ENCODE measurements at places on chromosomes 5 and 9.

- DNase-seq = no peak
Measured at GRCh38 chr5:140020601-140021177, 22.4 kb downstream of the NRG2 start.

DNA sequence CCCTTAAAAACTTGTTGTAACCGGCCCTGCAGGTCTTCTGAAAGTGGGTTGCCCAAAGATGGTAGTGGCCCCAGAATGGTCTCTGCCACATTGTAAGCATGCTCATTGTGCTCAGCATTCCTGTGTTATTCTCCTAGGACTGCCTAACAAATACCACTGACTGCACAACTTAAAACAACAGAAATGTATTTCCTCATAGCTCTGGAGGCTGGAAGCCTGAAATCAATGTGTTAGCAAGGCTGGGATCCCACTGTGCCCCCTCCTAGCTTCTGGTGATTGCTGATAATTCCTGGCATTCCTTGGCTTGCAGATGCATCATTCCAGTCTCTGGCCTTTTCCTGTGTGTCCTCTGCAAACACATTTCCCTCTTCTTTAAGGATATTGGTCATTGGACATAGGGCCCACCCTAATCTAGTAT, 3.4 kb upstream of the GCNT4 start:
- no peak for DNase-seq

GRCh38 chr9:3997492-3997891, 302.4 kb downstream of the GLIS3 start:
- no peak for DNase-seq

DNA sequence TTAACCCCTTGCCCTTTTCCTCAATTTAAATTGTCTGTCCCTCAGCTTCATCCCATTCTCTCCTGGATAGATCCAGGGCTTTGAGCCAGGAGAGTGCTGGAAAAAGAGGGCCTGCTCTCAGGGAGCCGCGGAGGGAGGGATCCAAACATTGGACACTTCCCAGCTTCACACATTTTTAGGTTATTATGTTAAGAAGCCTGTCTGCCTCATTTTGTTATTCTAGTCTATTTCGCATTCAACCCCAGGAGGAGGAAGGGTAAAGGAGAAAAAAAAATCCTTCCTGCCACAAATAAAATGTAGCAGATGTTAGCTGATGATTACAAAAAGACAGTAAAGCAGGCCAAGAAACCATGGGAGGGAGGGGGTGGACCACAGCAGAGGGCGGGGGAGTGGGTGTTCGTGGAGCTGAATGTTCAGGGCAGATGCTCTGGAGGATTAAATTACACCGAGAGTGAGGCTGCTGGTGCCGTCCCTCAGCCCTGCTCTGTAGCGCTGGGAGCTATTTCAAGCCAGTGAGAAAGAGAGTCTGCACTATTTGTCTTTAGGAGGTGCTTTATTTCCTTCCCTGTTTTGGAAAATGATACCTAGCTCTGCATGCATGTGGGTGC, 60.6 kb upstream of the ZFR start:
- peak; percentile 98 for DNase-seq

- DNase-seq = peak; percentile 94
Measured at GRCh38 chr5:132425009-132425937, 55.8 kb downstream of the SLC22A5 start.

- DNase-seq = peak; percentile 90
Measured at GRCh38 chr5:87541033-87541432, 128.3 kb upstream of the CCNH start.

DNA sequence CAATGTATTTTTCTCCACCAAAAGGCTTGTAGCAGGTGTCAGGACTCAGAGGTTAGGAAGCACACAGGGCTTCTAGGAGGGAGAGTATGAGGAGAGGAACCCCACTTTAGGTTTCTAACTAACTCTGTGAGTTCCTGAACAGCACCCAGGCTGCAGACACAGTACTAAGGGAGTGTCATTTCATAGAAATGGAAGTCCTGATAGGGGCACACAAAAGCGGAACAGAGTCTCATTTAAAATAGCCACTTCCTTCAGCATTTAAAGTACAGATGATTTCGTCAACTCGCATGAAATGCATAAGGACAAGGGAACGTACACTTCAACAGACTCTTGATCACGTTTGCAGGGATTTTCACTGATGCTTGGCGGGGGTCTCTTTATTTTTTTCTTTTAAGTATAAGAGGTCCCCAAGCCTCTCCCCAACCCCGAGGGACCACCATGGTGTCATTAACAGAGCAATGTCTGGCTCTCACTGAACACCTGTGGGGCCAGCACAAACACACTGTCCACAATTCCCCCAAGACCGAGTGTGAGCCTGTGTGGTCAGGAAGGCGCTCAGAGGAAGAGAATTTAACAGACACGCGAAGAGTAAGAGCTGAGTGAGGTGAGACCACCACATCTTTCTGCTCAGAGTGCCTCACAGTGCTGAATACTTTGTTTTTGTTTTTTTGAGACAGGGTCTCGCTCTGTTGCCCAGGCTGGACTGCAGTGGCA, 82.3 kb downstream of the SECISBP2 start:
- no peak for DNase-seq

DNA sequence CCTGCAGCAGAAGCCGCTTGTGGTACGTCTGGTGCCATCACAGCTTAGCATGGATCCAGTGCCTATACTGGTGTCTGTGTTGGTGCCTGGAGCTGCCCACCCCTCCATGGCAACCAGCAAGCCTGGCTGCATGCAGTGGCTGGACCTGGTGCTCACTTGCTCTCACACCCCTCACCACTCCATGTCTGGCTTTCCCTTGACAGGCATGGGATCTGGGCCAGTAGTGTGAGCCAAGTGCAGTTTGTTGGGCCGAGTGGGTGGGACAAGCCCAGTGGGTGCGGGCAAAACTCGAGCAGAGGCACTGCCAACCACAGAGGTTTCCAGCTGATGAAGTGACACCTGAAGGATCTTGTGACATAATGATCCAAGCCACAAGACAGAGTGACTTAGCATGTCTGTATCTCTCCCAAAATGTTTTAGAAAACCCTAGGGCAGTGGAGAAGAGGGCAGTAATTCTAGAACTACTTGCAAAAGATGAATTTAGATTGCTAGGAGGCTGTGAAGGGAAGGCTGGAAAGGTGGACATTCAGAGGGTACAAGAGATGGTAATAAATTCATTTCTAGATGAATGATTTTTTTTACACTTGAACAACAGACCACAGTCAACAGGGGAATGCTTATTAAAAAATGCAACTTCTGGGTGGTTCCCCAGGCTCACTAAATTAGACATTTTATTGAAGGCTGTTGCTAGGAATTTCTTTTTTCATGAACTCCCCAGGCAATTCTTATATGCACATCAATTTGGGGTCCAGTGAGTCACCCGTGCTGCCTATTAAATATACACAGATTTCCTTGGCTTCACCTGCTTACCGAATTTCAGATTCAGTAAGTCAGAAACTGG, 660.3 kb downstream of the TLR4 start:
- no peak for DNase-seq

DNA sequence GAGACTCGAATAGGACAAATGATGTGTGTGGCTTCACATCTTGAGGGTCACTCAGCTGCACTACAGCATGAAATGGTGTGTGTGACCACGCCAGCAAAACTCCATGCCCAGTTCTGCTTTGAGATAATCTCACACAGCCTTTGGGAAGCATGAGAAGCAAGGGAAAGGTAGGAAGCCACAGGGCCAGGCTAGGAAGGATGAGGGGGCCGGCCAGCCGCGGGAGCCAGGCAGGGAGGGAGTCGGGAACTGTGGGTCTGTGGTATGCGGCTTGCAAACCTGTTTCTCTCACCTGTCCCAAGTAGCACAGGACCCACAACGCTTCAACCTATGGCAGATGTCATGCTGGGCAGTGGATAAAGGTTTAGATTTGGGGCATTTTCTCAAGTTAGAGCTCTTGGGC, 142.0 kb downstream of the HSPA4 start:
- DNase-seq = no peak

DNA sequence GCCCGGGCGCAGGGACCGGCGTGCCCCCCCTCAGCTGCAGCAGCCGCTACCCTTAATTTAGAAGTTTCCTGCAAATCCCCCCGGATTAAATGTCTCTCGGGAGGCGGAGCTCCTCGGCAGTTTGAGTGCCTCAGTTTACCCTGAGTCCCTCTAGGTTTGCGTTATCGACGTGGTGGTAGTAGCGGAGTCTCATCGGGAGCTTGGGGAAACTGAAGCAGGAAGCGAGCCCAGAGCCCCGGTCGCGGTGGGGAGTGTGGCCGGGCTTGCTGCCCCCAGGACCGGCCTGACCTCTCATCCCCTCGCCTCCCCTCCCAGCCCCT, 529 bp upstream of the TPM2 start:
- no peak for DNase-seq

- DNase-seq = no peak
Measured at GRCh38 chr9:92737611-92738299, 26.9 kb downstream of the BICD2 start.

GRCh38 chr5:39608024-39608423, 183.2 kb upstream of the DAB2 start:
- DNase-seq = no peak

GRCh38 chr5:61894046-61894445, 412.0 kb upstream of the KIF2A start:
- DNase-seq = no peak

GRCh38 chr5:95191330-95191729, 93.6 kb downstream of the MCTP1 start:
- DNase-seq = no peak

DNA sequence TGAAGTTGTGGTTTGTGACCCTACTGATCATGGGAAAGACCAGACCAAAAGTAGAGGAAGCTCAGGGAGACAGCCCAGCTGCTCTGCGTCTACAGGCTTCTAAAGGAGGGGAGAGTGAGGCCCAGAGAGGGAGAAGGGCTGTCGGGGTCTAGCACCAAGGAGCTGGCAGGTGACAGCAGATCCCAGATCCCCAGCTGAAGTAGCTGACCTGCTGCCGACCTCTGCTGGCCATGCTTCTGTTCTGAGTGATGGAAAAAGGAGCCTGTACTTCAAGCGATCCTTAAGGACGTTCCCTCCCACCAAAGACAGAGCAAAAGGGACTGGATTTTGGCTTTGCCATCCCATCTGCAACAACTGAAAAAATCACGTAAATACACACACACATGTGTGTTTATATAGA, 22.7 kb upstream of the QSOX2 start:
- DNase-seq = peak; percentile 27

DNA sequence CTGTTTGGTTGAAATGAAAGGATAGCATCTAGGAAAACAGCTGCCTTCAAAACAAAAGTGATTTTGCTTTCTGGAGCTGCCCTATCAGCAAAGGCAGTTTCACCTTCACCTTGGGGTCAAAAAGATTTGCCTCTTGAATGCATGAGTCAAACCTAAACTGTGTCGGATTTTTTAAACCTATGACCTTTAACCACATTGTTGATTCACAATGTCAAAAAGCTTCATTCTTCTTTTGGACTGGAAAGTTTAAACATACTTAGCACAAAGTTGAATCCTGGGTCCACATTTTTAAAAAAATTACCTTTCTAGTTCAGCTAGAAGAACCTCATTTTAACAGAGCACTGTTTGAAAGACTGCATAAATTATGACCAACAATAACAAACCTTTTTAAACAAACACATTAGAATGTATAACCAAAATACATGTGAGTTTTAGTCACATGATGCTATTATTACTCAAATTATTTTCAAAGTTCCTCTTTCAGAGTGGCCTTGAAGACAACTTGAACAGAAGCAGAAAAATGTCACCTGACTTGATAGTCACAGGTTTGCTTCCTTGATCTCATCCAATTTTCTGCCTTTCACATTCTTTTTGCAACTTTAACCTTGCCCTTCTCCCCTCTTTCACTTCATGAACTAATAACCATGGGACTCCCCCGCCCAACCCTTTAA, 109.7 kb upstream of the LHFPL2 start:
- peak; percentile 90 for DNase-seq

DNA sequence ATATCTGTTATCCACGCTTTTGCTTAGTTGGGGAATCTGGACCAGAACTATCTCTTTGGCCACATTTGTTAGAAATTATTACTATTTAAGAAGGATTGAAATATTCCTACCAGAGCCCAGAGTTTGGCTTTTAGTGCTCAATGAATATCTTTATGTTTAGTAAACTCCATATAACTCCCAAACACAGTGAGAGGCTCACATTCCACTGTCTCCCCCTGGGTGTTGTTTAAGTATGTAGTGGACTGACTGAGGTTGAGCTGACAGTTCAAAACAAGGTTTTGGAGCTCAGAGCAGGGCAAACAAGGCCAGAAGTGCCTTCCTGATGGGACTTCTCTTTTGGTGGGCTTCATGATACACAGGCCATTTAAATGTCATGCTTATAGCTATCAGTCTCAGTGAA, 216.0 kb downstream of the SMARCA2 start:
- DNase-seq = no peak

DNA sequence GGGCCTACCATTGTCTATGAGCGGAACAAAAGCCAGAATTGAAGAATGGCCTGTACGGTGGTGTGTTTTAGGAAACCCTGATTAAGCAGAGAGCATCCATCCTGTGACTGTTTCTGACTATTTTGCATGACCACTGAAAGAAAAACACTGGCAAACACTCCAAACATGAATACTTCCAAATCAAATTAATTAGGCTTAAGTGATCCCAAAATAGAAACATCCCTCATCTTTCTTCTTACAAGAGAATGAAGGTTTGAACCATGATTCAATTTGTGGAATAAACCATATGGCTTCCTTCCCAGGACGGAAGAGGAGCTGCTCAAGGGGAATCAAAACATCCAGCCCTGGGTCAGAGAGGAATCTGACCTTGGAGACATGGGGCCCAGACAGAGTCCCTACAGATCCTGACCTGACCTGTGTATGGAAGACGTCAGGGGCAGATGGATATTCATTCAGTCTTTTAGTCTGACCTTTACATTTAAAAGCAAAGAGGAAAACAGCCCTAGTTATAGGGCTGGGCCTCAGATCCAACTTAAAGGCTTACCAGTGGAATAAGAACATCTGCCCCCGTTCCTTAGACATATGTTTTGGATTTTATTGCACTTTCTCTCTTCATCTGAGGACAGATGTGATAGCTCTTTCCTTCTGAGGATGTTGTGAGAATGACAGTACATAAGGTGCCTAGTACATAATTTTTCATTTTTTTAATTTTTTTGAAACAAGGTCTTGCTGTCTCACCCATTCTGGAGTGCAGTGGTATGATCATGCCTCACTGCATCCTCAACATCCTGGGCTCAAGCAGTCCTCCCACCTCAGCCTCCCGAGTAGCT, 17.6 kb upstream of the RECK start:
- DNase-seq = peak; percentile 89

GRCh38 chr5:181051841-181052671, 12.0 kb downstream of the BTNL9 start:
- DNase-seq = no peak
